HCT116 (cell line): ENCODE measurements at places on chromosomes 11 and 22. TPM values are rescaled to one million over a fixed set of nuclear protein-coding genes. Genes with fewer than 3 reads are reported as not detected.
A peak's percentile ranks its signal among the peaks of the same experiment; 100 is the strongest.

GRCh38 chr11:124195189-124195734, 12.1 kb downstream of the OR10D3 start:
- peak; percentile 57 for DNase-seq
- peaks cover 17% of the 10 kb centered on the region for H3K27me3 ChIP-seq
- no peak overlapping the region for H3K4me3 ChIP-seq

- no peak overlapping the region for H3K27ac ChIP-seq
- H3K4me3 ChIP-seq: no peak overlapping the region
- H3K4me1 ChIP-seq: peaks cover 2% of the 10 kb centered on the region; the same call in 1 of the 2 replicates
- no peaks in the 10 kb centered on the region for H3K36me3 ChIP-seq
Observed at GRCh38 chr11:14364322-14364721, 5.3 kb upstream of the RRAS2 start.

- peak overlapping the region; percentile 44; the same call in 1 of the 2 replicates for H3K27ac ChIP-seq
- H3K4me1 ChIP-seq: peaks cover 12% of the 10 kb centered on the region
- no peaks in the 10 kb centered on the region for H3K36me3 ChIP-seq
- no peak overlapping the region for H3K4me3 ChIP-seq
Observed at GRCh38 chr11:68825571-68825970, 16.1 kb downstream of the CPT1A start.

DNA sequence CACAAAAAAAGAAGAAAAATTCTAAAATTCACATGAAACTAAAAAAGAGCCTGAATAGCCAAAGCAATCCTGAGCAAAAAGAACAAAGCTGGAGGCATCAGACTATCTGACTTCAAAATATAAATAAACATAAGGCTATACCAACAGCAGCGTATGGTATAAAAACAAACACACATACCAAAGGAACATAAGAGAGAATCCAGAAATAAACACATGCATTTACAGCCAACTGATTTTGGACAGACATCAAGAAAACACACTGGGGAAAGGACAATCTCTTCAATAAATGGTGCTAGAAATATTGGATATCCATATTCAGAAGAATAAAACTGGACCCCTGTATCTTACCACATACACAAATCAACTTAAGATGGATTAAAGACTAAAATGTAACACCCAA, 2.8 kb upstream of the MTMR2 start:
- H3K27ac ChIP-seq: no peak overlapping the region
- H3K36me3 ChIP-seq: no peaks in the 10 kb centered on the region; the same call in 1 of the 2 replicates
- DNase-seq: no peak
- no peak overlapping the region for H3K4me3 ChIP-seq
- H3K4me1 ChIP-seq: peaks cover 14% of the 10 kb centered on the region

DNA sequence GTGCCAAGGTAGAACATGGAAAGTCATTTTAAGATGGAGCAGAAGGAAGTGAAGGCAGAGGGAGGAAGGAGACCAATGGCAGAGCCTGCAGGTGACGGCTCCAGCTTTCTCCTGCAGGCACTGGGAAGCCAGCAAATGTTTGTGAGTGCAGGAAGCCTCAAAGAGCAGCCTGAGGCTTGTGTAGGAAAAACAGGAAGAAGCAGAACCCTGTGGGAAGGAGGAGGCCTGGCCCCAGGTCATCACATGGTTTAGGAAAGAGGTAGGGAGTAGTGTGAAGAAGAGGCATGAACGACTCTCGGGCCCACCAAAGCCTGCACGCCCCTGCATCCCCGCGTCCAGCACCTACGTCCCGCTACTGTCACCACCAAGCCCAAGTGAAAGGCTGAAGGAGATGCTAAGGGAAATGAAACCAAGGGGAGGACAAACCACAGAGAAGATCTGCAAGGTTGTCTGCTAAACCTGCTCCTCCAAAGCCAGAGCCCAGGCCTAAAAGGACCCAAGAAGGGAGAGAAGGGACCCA, 151.5 kb downstream of the CHST1 start:
- DNase-seq: no peak
- no peak overlapping the region for H3K27ac ChIP-seq
- H3K4me1 ChIP-seq: no peaks in the 10 kb centered on the region
- no peaks in the 10 kb centered on the region for H3K36me3 ChIP-seq
- H3K4me3 ChIP-seq: no peak overlapping the region
- peaks cover 17% of the 10 kb centered on the region; the same call in 1 of the 2 replicates for H3K27me3 ChIP-seq

GRCh38 chr11:36622431-36623136, 24.5 kb upstream of the RAG2 start:
- H3K4me1 ChIP-seq: no peaks in the 10 kb centered on the region
- peak; percentile 12 for DNase-seq
- no peaks in the 10 kb centered on the region for H3K36me3 ChIP-seq

GRCh38 chr11:64058494-64058893, 22.8 kb downstream of the FLRT1 start:
- H3K27ac ChIP-seq: no peak overlapping the region
- DNase-seq: no peak
- no peaks in the 10 kb centered on the region for H3K4me1 ChIP-seq
- H3K27me3 ChIP-seq: no peaks in the 10 kb centered on the region
- no peaks in the 10 kb centered on the region for H3K36me3 ChIP-seq

- H3K4me1 ChIP-seq: no peaks in the 10 kb centered on the region
- H3K4me3 ChIP-seq: no peak within 1 kb of the TSS
- no peak for DNase-seq
Observed at GRCh38 chr11:122981388-122982264, at the start of gene BSX. BSX (minus strand) TSS chr11:122981834; CDS start chr11:122981671, 163 bp downstream.

Gene NECTIN1
- 23.8 TPM for total RNA-seq

GRCh38 chr11:22787551-22788162, 41.9 kb downstream of the SVIP start:
- peaks cover 1% of the 10 kb centered on the region; the same call in 1 of the 2 replicates for H3K4me1 ChIP-seq
- H3K4me3 ChIP-seq: no peak overlapping the region
- peak; percentile 22 for DNase-seq
- peaks cover 23% of the 10 kb centered on the region for H3K27me3 ChIP-seq
- H3K27ac ChIP-seq: no peak overlapping the region

GRCh38 chr11:46380340-46381047, 975 bp upstream of the MDK start:
- peaks cover 23% of the 10 kb centered on the region for H3K4me1 ChIP-seq
- peaks cover 4% of the 10 kb centered on the region; the same call in 1 of the 2 replicates for H3K36me3 ChIP-seq
- peak overlapping the region; percentile 51 for H3K4me3 ChIP-seq

DNA sequence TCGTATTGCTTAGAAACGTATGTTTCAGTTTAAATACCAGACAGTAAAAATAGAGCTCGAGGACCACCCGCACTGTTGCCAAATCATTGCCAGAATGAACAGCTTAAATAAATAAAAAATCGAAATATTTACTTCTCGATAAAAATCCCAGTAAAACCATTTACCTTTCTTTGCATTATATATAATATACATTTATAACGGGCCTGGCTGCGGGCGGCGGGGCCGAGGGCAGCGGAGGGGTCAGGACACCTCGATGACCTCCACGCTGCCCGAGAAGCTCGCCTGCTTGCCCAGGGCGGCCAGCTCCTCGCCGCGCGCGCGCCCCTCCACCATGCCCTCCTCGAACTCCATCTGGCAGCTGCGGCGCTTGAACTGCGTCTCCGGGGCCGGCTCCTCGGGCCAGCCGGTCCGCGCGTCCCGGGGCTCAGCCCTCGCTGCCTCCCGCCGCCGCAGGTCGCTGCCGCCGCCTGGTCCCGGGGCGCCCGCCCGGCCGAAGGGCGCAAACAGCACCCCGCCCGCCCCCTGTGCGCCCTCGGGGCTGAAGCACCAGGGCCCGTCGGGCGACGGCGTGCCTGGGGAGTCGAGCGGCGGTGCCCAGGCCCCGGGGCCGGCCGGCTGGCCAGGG, 15.7 kb downstream of the DUSP8 start:
- DNase-seq: no peak
- H3K4me1 ChIP-seq: peaks cover 44% of the 10 kb centered on the region
- H3K27ac ChIP-seq: no peak overlapping the region
- no peak overlapping the region for H3K4me3 ChIP-seq
- no peaks in the 10 kb centered on the region for H3K36me3 ChIP-seq

Gene SLN
- not detected for total RNA-seq

- no peaks in the 10 kb centered on the region for H3K27me3 ChIP-seq
- no peak for DNase-seq
- no peak overlapping the region for H3K27ac ChIP-seq
- H3K36me3 ChIP-seq: no peaks in the 10 kb centered on the region
- no peak overlapping the region for H3K4me3 ChIP-seq
Observed at GRCh38 chr11:72951193-72951592, 137.0 kb downstream of the ATG16L2 start.

- H3K27me3 ChIP-seq: peaks cover 37% of the 10 kb centered on the region
- H3K36me3 ChIP-seq: no peaks in the 10 kb centered on the region
- H3K4me1 ChIP-seq: no peaks in the 10 kb centered on the region
- DNase-seq: no peak
Observed at GRCh38 chr11:16195651-16196050, 160.7 kb downstream of the SOX6 start.

Gene MMP8
- total RNA-seq: not detected

GRCh38 chr11:70933981-70934583, 318.3 kb downstream of the SHANK2 start:
- 0 out of 2 replicates have a peak, but pooled peaks cover 2% of the 10 kb centered on the region for H3K4me1 ChIP-seq
- H3K4me3 ChIP-seq: no peak overlapping the region
- H3K36me3 ChIP-seq: no peaks in the 10 kb centered on the region

GRCh38 chr11:17389211-17389956, 925 bp upstream of the KCNJ11 start:
- peak overlapping the region; percentile 46; the same call in 1 of the 2 replicates for H3K27ac ChIP-seq
- H3K27me3 ChIP-seq: no peaks in the 10 kb centered on the region
- peak; percentile 69 for DNase-seq
- H3K36me3 ChIP-seq: no peaks in the 10 kb centered on the region
- peak overlapping the region; percentile 58 for H3K4me3 ChIP-seq

DNA sequence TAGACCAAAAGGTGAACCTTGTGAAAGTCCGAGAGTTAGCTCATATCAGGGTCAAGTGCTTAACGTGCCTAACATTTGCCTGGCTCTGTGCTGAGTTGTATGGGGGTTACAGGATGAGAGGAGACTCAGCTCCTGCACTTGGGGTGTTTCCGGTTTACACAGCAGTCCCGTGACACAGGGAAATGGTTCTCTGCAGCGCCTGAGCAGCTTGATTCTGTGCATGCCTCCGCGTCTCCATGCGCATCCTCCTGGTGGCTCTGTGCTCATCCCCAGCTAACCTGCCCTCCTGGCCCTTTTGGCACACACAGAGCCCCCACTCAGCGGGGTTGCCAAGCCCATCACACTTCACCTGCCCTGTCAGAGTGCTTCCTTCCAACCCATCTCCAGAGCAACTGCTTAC, 238.3 kb upstream of the TBCEL start:
- H3K36me3 ChIP-seq: no peaks in the 10 kb centered on the region
- peaks cover 62% of the 10 kb centered on the region; the same call in 1 of the 2 replicates for H3K27me3 ChIP-seq

DNA sequence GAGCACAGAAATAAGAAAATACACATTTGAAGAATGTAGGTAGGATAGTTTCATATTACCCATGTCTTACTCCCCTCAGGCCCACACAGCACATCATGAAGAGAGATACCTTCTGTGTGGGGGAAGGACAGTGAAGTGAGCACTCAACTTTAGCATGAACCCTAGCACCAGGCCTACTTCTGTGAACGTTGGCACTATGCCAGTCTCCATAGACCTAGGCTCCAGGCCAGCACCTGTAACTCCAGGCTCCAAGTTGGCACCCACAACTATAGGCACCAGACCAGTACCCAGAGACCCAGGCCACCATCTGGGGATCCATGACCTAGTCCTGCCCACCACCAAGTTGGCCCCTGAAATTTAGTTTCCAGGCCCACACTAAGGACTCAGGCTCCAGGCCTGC, 410.9 kb downstream of the INSC start:
- no peaks in the 10 kb centered on the region for H3K27me3 ChIP-seq
- no peak overlapping the region for H3K27ac ChIP-seq
- no peak overlapping the region for H3K4me3 ChIP-seq
- DNase-seq: no peak
- no peaks in the 10 kb centered on the region for H3K4me1 ChIP-seq
- H3K36me3 ChIP-seq: no peaks in the 10 kb centered on the region

Gene VEGFB
- 47.5 TPM for total RNA-seq

- H3K36me3 ChIP-seq: no peaks in the 10 kb centered on the region
- DNase-seq: no peak
- H3K27me3 ChIP-seq: no peaks in the 10 kb centered on the region
- H3K4me1 ChIP-seq: no peaks in the 10 kb centered on the region
- no peak overlapping the region for H3K27ac ChIP-seq
- H3K4me3 ChIP-seq: no peak overlapping the region
Observed at GRCh38 chr11:9065607-9066432, 25.6 kb downstream of the SCUBE2 start.

- peak overlapping the region; percentile 76 for H3K4me3 ChIP-seq
- H3K36me3 ChIP-seq: no peaks in the 10 kb centered on the region; the same call in 1 of the 2 replicates
- peaks cover 11% of the 10 kb centered on the region for H3K4me1 ChIP-seq
- H3K27ac ChIP-seq: peak overlapping the region; percentile 70; the same call in 1 of the 2 replicates
- H3K27me3 ChIP-seq: no peaks in the 10 kb centered on the region
- no peak for DNase-seq
Observed at GRCh38 chr22:31628969-31629708, 32.9 kb downstream of the PISD start.

- DNase-seq: no peak
- peaks cover 11% of the 10 kb centered on the region; the same call in 1 of the 2 replicates for H3K36me3 ChIP-seq
- H3K27ac ChIP-seq: no peak overlapping the region
- no peaks in the 10 kb centered on the region for H3K27me3 ChIP-seq
- H3K4me3 ChIP-seq: no peak overlapping the region
Observed at GRCh38 chr11:8697054-8697453, 14.5 kb downstream of the RPL27A start.

DNA sequence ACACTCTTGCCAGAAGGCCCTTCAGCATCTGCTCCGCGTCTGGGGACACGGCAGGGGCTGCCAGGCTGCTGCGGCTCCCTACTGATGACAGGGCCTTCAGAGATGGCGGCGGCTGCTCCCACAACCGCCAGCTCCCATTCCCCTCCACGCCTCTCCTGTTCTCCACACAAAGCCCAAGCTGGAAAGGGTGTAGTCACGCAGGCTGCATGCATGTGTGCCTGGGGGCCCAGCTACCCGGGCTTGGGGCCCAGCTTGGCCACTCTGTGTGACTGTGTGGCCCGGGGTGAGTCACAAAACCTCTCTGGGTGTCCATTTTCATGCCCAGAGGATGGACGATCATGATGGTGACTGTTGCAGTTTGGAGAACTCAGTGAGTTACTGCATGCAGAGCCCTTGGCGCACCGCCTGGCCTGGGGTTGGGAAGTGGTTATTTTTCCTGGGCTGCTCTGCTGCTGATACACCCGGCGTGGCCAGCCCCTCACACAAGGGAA, 31.7 kb upstream of the PARVB start:
- no peak for DNase-seq
- peaks cover 28% of the 10 kb centered on the region; the same call in 1 of the 2 replicates for H3K36me3 ChIP-seq
- no peaks in the 10 kb centered on the region for H3K27me3 ChIP-seq
- no peak overlapping the region for H3K4me3 ChIP-seq
- H3K4me1 ChIP-seq: no peaks in the 10 kb centered on the region

DNA sequence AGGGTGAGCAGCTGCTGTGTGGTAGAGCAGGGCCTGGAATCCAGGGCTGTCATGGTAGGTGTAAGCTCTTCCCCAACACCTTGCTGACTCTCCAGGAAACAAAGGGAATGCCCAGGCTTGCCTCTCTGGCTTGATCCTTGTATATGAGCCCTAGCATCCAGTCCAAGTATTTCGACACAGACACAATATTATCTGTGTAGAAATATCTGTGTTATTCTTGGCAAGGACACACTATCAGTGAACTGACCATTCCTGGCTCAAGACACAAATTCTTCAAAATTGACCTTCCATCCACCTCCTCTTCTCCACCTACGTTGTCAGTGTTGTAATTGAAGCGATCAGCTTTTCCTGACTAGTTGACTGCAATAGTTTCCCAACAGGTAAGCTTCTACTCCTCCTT, 312.0 kb upstream of the NARS2 start:
- peaks cover 43% of the 10 kb centered on the region for H3K27me3 ChIP-seq
- DNase-seq: no peak
- no peaks in the 10 kb centered on the region for H3K36me3 ChIP-seq
